ENCODE measurements at places on chromosomes 7 and 10.

DNA sequence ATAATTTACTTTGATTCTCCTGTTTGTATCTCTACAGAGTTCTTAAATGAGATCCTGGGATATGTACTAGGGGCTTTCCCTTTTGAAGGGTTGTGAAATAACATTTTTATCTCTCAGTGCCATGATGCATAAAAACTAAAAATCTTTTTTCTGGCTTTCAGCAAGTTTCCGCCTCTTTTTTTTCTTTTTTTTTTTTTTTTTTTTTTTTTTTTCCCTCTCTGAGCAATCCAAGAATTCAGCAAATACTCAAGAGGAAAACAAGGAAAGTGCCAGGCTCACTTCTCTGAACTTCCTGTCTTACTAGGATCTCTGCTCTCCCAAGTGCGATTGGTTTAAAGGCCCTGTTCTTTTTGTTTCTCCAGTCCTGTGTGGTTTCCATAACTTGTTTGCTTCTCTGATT lies 79.9 kb downstream of the HYCC1 start:
- no peak for DNase-seq

- DNase-seq, result no peak
These were observed 144.5 kb downstream of the REEP3 start for GRCh38 chr10:63665670-63666134.

- DNase-seq, result no peak
These were observed 101.5 kb downstream of the ZNF92 start for GRCh38 chr7:65475040-65475726.

- DNase-seq, result no peak
These were observed 122.2 kb upstream of the SORCS3 start for GRCh38 chr10:104518891-104519290.
